ENCODE measurements at places on chromosomes 3 and 15. TPM values are rescaled to one million over a fixed set of nuclear protein-coding genes. Genes with fewer than 3 reads are reported as not detected.

ANKRD63 gene
- total RNA-seq: not detected

SEMA3G gene
- total RNA-seq: 3.5 TPM

GABRG3 gene
- not detected for total RNA-seq

CD200 gene
- 1.4 TPM for total RNA-seq

CEMIP gene
- 0.10 TPM for total RNA-seq

SLC35G2 gene
- 16.1 TPM for total RNA-seq

All from mammary microvascular endothelial cell (primary cell).